ENCODE measurements at places on chromosomes 11 and 22. TPM values are rescaled to one million over a fixed set of nuclear protein-coding genes. Genes with fewer than 3 reads are reported as not detected.
A peak's percentile ranks its signal among the peaks of the same experiment; 100 is the strongest.

GRCh38 chr11:134261626-134262488, 8.5 kb downstream of the ACAD8 start:
- no peak overlapping the region for H3K4me3 ChIP-seq
- H3K4me1 ChIP-seq, result no peaks in the 10 kb centered on the region
- peaks cover 8% of the 10 kb centered on the region for H3K36me3 ChIP-seq
- no peak for DNase-seq
- no peak overlapping the region for H3K27ac ChIP-seq

GRCh38 chr11:46480909-46481308, 89.3 kb upstream of the CHRM4 start:
- H3K27ac ChIP-seq, result no peak overlapping the region
- H3K4me3 ChIP-seq, result no peak overlapping the region
- H3K36me3 ChIP-seq, result no peaks in the 10 kb centered on the region
- H3K4me1 ChIP-seq, result no peaks in the 10 kb centered on the region

GRCh38 chr11:92295175-92296137, 70.8 kb downstream of the FAT3 start:
- H3K36me3 ChIP-seq, result no peaks in the 10 kb centered on the region
- H3K4me3 ChIP-seq, result no peak overlapping the region
- H3K27me3 ChIP-seq, result no peaks in the 10 kb centered on the region
- no peak for DNase-seq

- no peaks in the 10 kb centered on the region for H3K36me3 ChIP-seq
- no peak for DNase-seq
- H3K27me3 ChIP-seq, result peaks cover 14% of the 10 kb centered on the region
- peaks cover 10% of the 10 kb centered on the region for H3K4me1 ChIP-seq
- no peak overlapping the region for H3K27ac ChIP-seq
- no peak overlapping the region for H3K4me3 ChIP-seq
These were observed 6.1 kb downstream of the IFITM10 start for GRCh38 chr11:1744137-1744886.

DNA sequence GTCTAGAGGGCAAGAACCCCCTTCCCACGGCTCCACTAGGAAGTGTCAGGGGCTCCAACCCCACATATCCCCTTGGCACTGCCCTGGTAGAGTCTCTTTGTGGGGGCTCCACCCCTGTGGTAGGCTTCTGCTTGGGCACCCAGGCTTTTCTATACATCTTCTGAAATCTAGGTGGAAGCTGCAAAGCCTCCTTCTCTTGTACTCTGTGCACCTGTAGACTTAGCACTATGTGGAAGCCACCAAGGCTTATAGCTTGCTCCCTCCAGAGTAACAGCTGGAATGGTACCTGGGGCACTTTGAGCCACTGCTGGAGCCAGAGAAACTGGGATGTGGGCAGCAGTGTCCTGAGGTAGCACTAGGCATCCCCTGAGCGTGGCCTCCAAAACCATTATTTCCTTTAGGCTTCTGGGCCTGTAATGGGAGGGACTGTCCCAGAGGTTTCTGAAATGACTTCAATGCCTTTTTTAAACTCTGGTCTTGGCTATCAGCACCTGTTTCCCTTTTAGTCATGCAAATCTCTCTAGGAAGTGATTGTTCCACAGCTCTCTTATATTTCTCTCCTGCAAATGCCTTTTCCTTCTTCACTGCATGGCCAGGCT, 68.4 kb downstream of the TRAF6 start:
- H3K36me3 ChIP-seq, result no peaks in the 10 kb centered on the region
- H3K4me3 ChIP-seq, result no peak overlapping the region
- H3K27ac ChIP-seq, result no peak overlapping the region
- DNase-seq, result no peak

- no peaks in the 10 kb centered on the region for H3K36me3 ChIP-seq
- peak; percentile 66 for DNase-seq
- H3K27me3 ChIP-seq, result no peaks in the 10 kb centered on the region
These were observed 62.7 kb downstream of the PAK1 start for GRCh38 chr11:77411137-77411707.

Gene SYT7
- 2.2 TPM for total RNA-seq

Gene SAC3D1
- 15.1 TPM for total RNA-seq

Gene PDGFD
- total RNA-seq, result 7.9 TPM

Gene CBLIF
- total RNA-seq, result not detected

Gene PRDX5
- total RNA-seq, result 269 TPM

Data from sigmoid colon (tissue), 7 donors.